ENCODE measurements at places on chromosomes 11 and 22.
A peak's percentile ranks its signal among the peaks of the same experiment; 100 is the strongest.

DNA sequence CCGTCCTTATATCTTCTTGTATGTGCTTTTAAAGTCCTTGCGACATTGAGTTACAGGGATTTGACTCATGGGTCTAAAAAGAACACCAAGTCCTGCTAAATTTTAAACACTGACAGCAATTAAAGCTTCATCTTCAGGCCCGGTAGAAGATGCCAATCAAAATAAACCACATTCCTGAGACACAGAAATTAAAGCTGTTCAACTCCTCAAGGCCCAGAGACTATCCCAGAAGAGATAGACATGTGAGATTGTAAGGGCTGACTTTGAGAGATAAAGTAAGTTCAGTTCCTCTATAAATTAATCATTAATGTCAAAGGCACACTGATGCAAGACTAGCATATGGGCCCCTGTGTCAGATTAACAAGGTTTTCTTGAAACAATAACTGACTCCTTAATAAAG is 49.8 kb downstream of the OSBPL5 start:
- DNase-seq: no peak

DNA sequence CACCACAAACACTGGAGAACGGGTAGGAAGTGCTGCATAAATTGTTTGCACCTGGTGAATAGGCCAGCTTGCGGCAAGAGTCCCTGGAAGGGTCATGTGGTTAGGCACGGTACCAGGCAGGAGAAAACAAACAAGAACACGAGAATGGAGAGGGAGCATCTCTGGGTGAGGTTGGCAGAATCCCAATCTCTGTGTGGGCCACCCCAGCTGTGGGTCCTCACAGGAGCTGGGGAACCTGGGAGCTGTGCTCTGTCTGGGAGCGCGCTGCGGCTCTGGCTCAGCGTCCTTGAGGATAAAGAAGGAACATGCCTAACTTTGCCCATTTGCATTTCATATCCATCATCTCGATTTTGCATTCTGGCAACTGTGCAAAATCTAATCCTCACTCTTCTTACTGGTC is 46.1 kb upstream of the JAM3 start:
- no peak for DNase-seq

DNA sequence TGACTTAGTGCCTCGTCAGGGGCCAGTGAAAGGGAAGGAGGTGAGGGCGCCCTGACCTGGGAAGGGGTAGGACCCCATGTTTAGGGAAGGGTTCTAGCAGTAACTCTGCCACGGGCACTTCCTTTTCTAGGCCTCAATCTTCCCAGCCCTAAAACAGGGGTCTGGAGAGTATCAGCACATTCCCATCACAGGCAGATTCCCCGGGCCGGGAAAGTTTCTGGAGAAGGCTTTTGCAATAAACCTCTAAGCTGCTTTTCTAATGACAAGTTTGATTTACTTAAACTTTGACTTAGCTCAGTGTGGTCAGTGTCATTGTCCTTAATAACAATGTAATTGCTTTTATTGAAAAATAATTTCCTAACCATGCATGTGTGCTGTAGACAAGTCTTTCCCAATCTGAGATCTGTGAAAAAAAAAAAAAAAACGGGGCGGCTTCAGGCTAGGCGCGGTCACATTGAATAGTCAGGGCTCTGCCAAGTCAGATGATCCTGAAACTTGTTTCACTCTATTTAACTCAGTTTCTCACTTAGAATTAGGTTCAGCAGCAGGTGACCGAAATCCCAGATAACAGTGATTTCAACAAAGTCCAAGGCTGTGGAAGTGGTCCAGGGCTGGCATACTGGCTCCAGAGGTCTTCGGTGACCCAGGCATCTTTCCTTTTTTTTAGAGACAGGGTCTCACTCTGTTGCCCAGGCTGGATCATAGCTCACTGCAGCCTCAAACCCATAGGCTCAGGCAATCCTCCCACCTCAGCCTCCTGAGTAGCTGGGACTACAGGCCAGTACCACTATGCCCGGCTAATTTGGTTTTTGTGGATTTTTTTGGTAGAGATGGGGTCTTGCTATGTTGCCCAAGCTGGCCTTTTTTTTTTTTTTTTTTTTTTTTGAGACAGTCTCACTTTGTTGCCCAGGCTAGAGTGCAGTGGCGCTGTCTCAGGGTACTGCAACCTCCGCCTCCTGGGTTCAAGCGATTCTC is 19.5 kb upstream of the TAB1 start:
- DNase-seq: no peak

GRCh38 chr11:123354371-123354975 is 75.6 kb upstream of the GRAMD1B start:
- DNase-seq: no peak

- DNase-seq: no peak
These were observed 67.2 kb downstream of the MYO7A start for GRCh38 chr11:77195071-77195755.

- DNase-seq: no peak
These were observed 6.4 kb upstream of the SLC17A6 start for GRCh38 chr11:22331771-22332170.

- DNase-seq: no peak
These were observed 9.9 kb upstream of the MICALL1 start for GRCh38 chr22:37896181-37896592.

- DNase-seq: peak; percentile 58
These were observed 33.8 kb upstream of the PPARA start for GRCh38 chr22:46116491-46116958.

DNA sequence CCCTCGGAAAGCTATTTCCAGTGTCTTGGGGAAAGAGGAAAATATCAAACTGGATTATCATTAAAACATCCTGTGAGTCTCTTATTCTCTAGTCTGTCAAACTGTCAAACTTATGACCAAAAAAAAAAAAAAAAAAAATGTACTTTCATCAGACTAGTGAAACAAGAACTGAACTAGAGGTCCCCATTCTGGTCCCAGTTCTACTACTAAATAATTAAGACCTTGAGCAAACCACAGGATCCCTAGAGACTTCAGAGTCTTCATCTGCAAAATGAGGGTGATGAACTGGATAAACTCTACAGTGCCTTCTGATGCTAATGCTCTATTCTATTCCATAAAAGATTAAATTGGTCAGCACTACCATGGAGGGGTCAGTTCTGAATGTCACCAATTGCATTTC is 105.8 kb downstream of the SERGEF start:
- no peak for DNase-seq

- DNase-seq: no peak
These were observed 138.5 kb downstream of the MYO18B start for GRCh38 chr22:25880524-25880923.

DNA sequence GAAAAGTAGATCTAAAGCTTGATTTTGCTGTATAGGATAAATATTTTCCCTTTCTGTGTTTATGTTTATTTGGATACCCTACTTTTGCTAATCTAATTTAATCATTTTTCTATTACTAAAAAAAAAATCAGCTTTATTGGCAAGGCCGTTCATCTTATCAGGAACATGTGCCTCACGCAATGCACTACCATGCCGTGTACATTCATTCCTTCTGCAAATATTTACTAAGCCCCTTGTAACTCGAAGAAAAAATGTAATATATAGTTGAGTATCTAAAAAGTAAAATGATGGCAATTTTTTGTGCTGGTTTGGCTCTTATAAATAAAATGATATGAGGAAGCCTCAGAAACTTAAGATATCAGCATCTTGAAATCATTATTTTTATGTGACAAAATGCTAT is 8.9 kb downstream of the UVRAG start:
- no peak for DNase-seq

- no peak for DNase-seq
These were observed 385.3 kb downstream of the DYNC2H1 start for GRCh38 chr11:103494491-103494890.

DNA sequence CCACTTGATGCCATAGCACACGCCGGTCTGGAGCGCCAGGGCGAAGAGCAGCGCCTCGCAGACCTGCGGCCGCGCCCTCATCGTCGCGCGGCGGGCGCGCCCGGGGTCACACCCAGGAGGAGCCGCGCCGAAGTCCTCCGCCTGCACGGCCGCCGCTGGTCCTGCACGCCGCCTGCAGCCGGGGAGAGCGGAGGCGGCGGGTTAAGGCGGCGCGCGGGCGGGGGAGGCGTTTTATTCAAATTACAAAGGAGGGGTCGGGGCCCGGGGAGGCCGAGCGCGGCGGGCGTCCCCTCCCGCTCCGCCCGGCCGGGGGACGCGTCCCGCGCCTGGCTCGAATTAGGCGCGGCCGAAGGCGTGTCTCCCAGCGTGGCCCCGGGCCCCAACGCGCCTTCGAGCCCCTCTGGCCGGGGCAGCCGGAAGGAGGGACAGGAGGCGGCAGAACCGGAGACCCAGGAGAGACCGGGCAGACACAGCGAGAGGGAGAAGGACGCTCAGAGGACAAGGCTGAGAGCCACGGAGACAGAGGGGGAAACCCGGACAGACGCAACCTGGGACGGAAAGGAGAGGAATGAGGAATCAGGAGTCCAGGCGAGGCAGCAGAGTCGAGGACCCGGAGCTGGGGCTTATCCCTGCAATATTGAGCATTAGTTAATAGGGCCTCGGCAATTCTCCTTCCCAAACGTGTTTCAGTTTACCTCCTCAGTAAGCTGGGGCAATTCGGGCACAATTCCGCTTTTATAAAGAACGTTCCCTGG is at the start of gene WNT11:
Gene WNT11, minus strand, starts transcription at position 176 of the 755 bp plus-strand sequence. Its CDS starts 95 bp downstream, at position 81.
- DNase-seq: no peak

GRCh38 chr11:130403271-130403804 is 25.1 kb downstream of the ADAMTS8 start:
- DNase-seq: no peak

GRCh38 chr22:25148149-25148691 is 51.4 kb upstream of the CRYBB3 start:
- DNase-seq: no peak

DNA sequence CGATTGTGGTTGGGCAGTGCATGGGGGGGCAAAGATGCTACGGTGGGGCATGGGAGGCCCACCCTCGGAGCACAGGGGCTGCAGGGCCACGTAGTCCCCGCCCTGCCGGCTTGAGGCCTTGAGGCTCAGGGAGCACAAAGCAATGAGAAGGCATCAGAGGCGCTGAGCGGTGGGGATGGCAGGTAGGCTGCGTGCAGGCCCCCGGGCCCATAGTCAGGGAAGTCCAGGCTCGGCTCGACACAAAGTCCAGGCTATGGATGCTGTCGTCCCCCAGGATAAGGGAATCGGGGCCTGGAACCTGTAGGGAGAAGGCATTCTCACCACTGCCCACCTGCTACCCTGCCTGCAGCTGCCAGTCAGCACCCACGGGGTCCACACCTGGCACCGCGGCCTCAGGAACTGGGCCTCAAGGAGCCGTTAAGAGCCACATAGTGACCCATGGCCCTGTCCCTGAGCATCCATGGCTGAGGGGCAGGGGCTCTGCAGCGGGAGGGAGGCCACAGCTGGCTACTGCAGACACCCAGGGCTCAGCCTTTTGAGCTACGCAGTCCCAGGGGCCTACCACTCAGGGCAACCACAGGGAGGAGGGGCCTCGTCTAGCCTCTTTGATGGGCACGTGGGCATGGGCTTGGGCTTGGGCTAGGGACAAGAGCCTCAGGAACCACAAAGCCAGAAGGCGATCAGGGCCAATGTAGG is 179.7 kb downstream of the IGLL1 start:
- no peak for DNase-seq

GRCh38 chr11:120217941-120218694 is 7.3 kb downstream of the OAF start:
- DNase-seq: no peak

DNA sequence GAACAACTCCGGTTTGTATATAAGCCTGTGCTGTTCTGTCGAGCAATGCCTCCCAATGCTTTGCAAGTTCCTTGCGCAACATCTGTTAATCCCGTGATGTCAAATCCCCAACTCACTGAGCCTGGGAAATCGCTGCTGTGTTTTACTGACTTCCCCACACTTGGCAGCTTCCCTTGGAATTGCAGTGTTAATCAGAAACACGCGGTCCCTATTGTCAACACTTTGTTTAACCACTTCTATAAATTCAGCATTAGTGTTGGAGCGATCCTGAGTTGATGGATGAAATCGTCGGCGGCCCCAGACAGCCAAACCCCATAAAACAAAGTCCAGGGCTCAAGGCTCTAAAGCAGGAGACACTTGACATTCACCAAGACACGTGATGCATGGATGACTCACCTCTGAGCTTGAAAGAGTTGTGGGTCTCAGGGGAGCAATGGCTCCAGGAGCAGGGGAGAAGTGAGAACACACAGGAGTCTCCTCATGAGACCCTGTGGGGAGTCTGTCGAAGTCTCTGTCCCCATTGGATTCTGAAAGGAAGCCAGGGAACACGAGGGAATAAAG is 555.3 kb downstream of the MIAT start:
- DNase-seq: no peak

- DNase-seq: no peak
These were observed 34.6 kb downstream of the LGR4 start for GRCh38 chr11:27437829-27438594.

- DNase-seq: no peak
These were observed 1432.5 kb downstream of the BRD1 start for GRCh38 chr22:48395201-48395600.

DNA sequence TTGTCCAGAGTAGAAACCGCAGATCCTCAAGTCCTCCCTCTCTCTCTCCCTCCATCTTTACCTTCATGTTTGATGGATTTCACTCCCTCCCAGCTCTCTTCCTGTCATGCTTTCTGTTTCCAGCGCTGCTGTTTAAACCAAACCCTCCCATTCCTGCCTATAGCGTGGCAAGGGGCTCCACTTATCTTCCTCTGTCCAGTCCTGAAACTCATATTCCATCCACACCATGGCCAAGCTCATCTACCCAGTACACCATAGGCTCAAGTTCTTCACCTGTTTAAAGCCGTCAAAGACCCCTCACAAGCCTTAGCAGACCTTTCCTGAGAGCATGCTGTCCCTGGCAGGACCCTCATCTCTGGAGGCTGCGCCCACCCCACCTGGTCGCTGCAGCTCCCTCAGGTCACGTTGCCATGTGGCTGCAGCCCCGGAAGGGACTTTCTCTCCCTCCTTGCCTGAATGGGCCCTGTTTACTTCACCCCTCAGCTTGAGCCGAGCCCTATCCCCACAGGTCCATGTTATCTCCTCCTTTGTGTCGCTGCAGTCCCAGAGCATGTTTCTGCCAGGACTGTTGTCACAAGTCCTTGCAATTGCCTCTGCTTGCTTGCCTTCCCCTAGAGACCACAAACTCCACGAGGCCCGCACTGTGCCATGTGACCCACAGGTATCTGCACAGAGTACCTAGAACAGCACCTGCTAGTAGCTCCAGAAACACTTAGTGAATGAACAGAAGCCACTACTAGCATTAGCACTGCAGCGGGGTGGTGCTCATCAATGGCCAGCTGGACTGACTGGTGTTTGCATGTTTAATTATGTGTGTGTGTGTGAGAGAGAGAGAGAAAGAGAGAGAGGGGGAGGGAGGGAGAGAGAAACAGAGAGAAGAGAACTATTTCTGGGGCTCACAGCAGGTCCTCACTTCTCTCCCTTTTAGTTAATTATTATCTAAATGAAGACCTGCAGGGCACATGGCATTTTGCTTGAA is 149.4 kb upstream of the SNX19 start:
- no peak for DNase-seq

- no peak for DNase-seq
These were observed 59.1 kb downstream of the ST3GAL4 start for GRCh38 chr11:126414615-126415014.

DNA sequence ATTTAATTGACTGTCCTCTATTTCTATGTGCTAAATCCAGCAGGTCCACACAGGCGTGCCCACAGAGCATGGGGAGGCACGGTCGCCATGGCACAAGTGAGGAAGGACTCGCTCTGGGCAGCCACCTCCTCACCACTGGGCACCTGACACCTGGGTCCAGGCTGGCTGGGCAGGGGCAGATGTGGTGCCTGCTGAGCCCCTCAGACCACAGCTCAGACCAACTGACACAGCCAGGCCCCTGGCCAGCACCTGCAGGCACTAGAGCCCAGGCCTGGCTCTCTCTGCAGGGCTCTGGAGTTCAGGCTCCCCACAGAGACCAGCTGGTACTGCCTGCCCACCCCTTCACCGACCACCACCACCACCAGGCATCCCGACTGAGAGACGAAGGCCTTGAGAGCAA is 27.9 kb downstream of the LINC01488 start:
- DNase-seq: no peak

- DNase-seq: no peak
These were observed 25.9 kb upstream of the TP53I11 start for GRCh38 chr11:44976576-44976975.
